ENCODE measurements at places on chromosomes 13 and 19. TPM values are rescaled to one million over a fixed set of nuclear protein-coding genes. Genes with fewer than 3 reads are reported as not detected.

The MRPL57 gene
- 14.5 TPM for total RNA-seq

The FUT2 gene
- total RNA-seq, result not detected

The PRRG2 gene
- total RNA-seq, result 19.6 TPM

The DOHH gene
- 11.7 TPM for total RNA-seq

The ADGRE3 gene
- not detected for total RNA-seq

The ZNF541 gene
- not detected for total RNA-seq

The IGFL1 gene
- total RNA-seq, result 0.67 TPM

The INAFM1 gene
- total RNA-seq, result 2.0 TPM

The ZNF813 gene
- 2.9 TPM for total RNA-seq

The NOVA2 gene
- not detected for total RNA-seq

The CCDC70 gene
- total RNA-seq, result not detected

The DNAJC15 gene
- total RNA-seq, result 32.6 TPM

The CRYL1 gene
- total RNA-seq, result 18.9 TPM

The CYP2S1 gene
- total RNA-seq, result 0.50 TPM

The DIAPH3 gene
- 18.4 TPM for total RNA-seq

The FCAR gene
- total RNA-seq, result not detected

The PLIN4 gene
- 9.3 TPM for total RNA-seq

Data from mammary epithelial cell (primary cell).